ENCODE measurements at places on chromosomes 13 and 19. TPM values are rescaled to one million over a fixed set of nuclear protein-coding genes. Genes with fewer than 3 reads are reported as not detected.

COL4A1 gene
- 242 TPM for total RNA-seq

ZNF559 gene
- total RNA-seq: 21.2 TPM

TNNT1 gene
- 1.2 TPM for total RNA-seq

GPR12 gene
- total RNA-seq: not detected

- DNase-seq: no peak
These were observed 435 bp upstream of the OBI1 start for GRCh38 chr13:78659450-78659730.

DNA sequence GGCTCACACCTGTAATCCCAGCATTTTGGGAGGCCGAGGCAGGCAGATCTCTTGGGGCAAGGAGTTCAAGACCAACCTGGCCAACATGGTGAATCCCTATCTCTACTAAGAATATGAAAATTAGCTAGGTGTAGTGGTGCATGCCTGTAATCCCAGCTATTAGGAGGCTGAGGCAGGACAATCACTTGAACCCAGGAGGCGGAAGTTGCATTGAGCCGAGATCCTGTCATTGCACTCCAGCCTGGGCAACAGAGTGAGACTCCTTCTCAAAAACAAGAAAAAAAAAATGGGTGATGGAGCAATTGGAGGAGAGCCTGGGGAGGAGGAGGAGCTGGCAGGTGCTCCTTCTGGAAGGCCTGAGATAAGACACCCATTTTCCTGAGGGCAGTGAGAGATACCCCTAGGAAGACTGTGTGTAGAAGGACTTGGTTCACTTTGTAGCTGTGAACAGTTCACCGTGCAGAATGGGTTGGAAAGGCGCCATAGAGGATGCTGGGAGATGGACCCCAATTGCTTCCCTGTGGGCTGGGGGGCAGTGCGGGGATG lies 8.7 kb upstream of the CARM1 start:
- no peak for DNase-seq

DNA sequence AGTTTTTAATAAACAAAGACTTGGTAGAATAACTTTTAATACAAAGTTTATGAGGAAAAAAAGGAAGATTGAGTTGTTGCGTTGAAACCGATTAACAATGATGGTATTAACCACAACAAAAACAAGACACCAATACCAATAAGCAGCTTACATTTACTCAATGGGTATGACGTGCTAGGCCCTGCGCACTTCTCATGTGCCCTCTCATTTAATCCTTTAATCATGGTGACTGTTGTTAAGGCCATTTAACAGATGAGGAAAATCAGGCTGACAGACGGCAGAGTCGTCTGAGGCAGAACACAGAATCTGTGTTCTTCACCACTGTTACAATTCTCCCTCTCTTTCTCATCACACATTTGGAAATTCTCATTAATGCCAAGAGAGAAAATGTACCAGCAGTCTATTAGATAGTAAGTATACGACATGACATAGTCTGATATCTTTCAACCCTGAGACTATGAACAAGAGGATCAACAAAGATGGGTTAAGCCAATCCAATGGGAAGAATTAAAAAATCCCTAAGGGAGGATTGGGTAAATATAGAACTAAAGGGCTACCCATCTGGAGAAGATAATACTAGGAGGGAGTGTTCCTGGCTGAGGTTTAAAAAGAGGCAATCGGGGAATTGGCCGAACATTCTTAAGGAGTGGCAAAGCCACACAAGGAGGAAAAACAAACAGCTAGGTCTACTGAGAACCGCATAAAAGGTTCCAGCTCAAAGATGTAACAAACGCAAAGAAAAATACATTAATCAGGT lies 54.0 kb downstream of the DOCK9 start:
- no peak for DNase-seq

GRCh38 chr19:36489920-36490415 lies 607 bp upstream of the ZNF566 start:
- no peak for DNase-seq

DNA sequence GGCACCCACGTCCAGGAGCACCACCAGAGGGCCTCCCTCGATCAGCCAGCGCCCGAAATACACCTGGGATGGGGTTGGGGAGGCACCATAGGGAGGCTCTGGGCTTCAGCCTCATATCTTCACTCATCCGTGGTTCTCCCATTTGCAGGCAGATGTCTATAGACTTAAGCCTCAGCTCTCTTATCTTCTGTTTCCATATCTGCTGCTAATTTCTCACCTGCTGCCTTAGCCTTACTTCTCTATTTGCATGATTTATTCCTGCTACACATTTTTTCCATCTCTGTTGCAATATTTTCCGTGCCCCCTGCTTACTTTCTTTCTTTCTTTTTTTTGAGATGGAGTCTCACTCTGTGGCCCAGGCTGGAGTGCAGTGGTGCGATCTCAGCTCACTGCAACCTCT lies 5.8 kb downstream of the GYS1 start:
- DNase-seq: no peak

DNA sequence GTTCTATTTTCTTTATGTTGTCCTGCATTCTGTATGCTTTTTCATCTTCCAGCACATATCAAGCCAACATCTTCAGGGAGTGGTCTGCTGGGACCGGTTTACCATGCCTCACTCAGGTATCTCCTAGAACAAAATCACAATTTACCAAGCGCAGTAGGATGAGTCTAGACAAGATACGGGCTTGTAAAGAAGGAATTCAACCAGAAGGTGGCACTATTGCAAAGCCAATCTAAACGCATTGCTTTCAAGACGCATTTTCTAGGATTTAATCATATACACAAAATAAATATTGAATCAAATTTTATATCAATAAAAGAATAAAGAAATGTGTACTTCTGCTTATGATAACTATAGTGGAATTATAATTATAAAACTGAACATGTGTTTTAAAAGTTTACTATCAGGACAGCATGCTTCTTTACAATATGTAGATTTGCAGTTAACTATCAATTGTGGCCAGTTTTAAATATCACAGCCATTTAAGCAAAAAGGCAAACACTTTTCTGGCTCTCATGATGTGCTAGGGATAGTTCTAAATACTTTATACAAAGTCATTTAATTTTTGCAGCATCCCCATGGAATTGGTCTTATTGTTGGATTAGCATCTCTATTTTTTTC lies 16.1 kb upstream of the TPP2 start:
- no peak for DNase-seq

- peak; percentile 86 for DNase-seq
These were observed 469 bp downstream of the COX6B2 start for GRCh38 chr19:55353803-55354697.

CYP2F1 gene
- total RNA-seq: not detected

VSTM1 gene
- total RNA-seq: 1.1 TPM
